ENCODE measurements at places on chromosomes 6 and 20. TPM values are rescaled to one million over a fixed set of nuclear protein-coding genes. Genes with fewer than 3 reads are reported as not detected.
A peak's percentile ranks its signal among the peaks of the same experiment; 100 is the strongest.

- DNase-seq: no peak
These were observed 35.0 kb upstream of the SLC22A16 start for GRCh38 chr6:110511401-110511800.

DNA sequence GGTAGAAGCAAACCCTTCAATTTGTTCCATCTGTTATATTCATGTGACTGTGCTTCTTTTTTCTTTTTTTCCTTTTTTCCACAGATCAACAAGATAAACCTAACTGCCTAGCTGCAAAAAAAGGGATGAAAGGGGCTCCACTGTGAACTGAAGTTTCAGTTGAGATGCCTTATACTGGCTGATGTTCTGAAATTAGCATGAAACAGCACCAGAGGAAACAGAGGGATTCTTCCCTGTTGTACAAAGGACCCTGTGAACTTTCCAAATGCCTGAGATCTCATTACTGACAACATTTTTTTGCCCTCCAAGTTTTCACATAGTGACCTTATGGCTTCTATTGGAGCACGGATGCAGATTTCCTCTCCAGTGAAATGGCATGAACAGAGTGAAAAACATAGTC, 302.7 kb upstream of the TFAP2D start:
- no peak for DNase-seq

DNA sequence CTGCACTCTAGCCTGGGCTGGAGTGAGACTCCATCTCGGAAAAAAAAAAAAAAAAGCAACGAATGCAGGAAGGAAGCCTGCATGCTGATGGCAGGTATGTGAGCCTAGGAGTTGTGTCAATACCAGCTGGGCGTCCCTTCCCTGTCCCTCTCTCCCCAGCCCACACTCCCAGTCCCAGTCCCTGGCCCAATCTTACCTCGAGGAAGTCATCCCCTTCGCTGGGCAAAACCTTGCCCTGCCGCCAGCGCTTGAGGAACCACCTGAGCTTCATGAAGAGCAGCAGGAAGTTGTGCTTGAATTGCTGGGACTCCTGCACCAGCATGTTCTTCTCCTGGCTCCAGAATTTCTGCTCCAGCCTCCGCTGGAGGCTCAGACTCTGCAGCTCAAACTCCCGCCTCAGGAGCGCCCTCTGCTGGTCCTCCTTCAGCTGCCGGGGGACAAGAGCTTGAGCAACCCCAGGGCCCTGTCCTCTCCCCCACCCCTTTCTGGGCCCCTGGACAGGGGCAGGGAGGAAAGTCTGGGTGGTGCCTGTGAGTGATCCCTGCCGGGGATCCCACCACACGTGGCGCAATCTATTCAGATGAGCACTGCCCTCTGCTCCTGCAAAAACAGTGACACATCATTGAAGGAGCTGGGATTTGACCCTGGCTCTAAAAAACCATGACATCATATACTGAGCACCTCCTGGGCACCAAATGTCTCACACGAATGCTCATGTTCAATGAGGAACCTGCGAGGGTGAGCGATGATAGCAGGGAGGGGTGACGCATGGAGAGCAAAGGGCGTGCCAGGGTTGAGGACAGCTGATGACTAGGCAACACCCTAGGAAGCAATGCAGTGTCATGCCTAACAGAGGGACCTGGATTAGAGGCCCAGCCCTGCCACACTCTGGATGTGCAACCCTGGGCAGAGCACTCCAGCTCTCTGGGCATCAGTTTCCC, 35.0 kb upstream of the DSN1 start:
- peak; percentile 79 for DNase-seq

C6orf163 gene
- total RNA-seq: 2.9 TPM

NUP153 gene
- total RNA-seq: 30.0 TPM

- no peak for DNase-seq
These were observed 52.8 kb upstream of the PNRC1 start for GRCh38 chr6:89027756-89028155.

DNA sequence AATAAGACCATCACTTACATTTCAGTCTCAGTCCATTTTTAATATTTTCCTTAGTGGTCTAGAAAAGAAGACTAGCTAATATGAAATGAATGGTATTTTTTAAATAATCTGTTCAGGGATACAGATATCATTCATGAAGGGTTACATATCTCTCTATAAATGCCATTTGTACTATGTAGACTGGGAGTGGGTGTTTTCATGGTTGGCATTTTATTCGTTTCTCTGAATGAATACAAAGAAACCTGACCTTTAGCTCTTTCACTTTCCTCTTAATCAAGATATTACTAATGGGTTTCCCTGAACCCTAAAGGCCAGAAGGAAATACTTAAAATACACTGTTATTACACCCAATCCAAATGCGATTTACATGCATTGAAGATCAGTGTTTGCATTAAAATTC, 788.9 kb downstream of the TBC1D32 start:
- no peak for DNase-seq

GRCh38 chr20:37309936-37310590, 20.6 kb downstream of the MANBAL start:
- DNase-seq: peak; percentile 71

CYP21A2 gene
- total RNA-seq: 1.1 TPM
